ENCODE measurements at places on chromosomes 13 and 19.
A peak's percentile ranks its signal among the peaks of the same experiment; 100 is the strongest.

DNA sequence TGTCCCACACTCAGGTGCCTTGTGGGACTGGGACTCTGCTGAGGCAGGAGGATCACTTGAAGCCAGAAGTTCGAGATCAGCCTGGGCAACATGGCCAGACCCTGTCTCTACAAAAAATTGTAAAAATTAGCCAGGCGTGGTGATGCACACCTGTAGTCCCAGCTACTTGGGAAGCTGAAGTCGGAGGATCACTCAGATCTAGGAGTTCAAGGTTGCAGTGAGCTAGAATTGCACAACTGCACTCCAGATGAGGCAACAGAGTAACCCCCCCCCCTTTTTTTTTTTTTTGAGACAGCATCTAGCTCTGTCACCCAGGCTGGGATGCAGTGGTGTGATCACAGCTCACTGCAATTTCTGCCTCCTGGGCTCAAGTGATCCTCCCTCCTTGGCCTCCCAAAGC lies 11.0 kb upstream of the SYDE1 start:
- DNase-seq: no peak

- DNase-seq: no peak
Measured at GRCh38 chr13:100836711-100837110, 162.1 kb upstream of the TMTC4 start.

DNA sequence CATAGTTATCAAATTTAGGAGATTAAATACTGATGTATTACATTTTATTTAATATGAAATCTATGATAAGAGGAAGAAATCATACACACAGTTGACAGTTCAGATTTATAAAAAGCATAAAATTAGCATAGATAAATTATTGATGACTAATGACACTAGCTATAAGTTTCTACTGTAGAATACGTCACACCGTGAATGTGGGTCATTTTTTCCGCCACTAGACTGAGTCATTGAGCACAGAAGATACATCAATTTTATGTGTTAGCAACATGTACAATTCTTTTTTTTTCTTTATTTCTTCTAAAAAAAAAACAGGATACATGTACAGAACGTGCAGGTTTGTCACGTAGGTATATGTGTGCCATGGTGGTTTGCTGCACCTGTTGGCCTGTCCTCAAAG lies 22.2 kb downstream of the AP2S1 start:
- no peak for DNase-seq

GRCh38 chr19:1665565-1666047 lies 13.2 kb upstream of the TCF3 start:
- no peak for DNase-seq

- no peak for DNase-seq
Measured at GRCh38 chr19:39082745-39083598, 1.2 kb upstream of the ACP7 start.

DNA sequence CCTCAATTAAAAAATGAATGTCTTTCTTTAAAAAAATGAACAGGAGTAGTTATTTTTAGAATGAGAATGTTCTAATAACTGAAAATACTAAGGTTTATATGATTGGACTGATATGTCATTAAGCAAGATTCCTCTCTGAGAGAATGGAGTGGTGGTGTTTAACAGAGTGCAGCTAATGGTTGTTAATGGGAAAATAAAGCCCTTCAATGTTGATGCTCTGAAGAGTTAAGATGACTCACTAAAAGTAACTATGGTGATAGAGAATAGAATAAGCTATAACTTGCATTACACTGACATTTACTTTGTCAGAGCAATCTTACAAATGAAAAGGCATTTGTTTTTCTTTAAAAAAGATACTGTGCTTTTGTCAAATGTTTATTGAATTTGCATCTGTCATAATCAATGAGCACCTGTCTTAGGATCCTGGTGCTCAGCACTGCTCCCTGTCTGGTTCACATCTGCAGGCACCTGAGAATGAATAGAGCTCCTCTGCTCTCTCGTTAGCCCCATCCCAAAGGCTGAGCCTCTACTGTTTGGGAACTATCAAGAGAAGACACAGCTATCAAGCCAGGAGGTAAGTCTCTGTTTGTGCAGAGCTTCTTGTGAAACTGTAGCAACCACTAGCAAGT lies 15.1 kb downstream of the PABPC3 start:
- DNase-seq: no peak

DNA sequence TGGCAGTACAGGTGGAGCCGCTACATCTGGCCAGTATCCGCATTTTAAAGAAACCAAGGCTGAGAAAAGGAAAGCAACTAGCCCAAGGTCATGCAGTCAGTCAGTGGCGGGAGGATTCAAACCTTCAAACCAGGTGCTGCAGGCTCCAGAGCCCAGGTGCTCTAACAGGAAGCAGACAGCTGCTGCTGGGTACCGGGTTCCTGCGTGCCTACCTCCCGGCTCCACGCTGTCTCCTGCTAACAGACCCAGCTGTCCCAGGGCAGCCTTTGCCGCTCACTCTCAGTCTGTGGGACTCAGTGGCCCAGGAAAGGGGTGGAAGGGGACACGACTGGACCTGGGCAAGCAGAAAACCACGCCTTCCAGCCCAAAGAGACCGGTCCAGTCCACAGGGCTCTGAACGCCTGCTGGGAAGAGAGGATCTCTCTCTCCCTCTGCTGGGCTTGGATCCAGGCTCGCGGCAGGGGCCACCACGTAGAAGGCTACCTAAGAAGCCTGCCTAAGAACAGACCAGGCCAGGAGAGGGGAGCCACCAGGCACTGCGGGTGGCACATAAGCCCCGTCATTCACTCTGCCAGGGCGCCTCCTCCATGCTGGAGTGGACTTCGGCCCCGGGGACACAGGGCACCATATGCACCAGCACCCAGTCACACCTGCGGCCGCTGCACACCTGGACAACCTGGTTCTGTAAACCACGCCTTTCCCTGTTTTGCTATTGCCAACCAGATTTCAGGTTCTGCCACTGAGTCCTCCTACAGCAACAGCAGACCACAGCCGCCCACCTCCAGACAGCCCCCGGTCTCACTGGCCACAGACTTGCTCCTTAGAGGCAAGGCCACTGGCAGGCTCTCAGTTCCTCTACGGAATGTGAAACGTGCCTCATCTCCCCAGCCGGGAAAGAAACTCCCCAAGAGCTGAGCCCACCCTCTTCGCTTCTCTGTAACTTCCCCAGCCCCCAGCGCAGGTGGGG lies 4.6 kb downstream of the DAPK3 start:
- DNase-seq: no peak

GRCh38 chr19:48997972-48998371 lies 4.3 kb downstream of the RUVBL2 start:
- peak; percentile 33 for DNase-seq

GRCh38 chr13:96850538-96851145 lies 143.6 kb downstream of the OXGR1 start:
- no peak for DNase-seq

GRCh38 chr13:72205773-72206172 lies 338.8 kb upstream of the DACH1 start:
- DNase-seq: no peak

DNA sequence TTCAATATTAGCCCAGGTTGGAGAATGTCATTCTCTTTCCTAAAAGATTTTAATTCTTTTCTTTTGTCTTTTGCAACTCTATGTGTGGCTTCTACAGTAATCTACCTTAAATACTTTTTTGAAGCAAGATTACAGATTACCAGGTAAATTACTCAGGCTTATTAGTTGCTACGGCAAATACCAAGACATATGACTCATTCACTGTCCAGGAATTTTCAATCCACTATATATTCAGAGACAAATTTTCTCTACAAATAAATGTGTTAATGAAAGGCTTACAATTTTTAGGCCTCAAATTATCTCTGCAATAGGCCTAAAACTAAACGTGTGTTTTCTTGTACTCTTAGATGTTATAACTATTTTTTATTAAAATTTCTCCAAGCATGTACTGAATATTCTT lies 631.3 kb downstream of the DIAPH3 start:
- no peak for DNase-seq

DNA sequence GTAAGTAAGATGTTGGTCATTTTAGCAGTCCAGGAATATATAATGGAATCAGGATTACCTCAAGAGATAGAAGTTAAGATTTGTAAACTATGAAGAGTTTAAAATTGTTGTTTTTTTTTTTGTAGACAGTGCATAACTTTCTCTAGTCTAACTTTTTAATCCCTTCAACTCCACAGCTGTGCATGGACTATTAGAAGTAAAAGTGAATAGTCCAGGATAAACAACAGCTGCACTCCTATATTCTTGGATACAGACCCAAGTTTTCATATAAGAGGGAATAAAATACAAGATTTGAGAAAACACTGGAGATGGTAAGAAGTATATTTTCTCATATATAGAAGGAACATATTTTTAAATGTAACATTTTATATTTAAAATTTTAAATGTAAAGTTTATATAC lies 1509.9 kb downstream of the SLITRK5 start:
- DNase-seq: no peak

DNA sequence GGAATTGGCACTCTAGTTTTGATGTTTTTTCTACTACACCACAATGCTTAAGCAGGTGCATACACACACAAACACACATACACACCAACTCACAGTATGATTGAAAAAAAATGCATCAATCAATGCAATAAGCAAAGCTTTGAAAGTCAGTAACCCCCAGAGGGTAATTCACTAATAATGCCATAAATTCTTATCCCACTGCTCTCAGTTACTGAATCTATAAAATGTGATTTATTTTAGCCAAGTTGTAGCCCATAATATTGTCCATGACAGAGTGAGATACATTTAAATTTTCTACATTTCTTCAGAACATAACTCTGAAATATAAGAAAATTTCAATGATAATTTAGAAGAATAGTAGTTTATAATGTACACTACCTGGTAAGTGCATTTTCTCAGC lies 87.9 kb downstream of the LIG4 start:
- DNase-seq: no peak
